ENCODE measurements at places on chromosomes 13 and 19.

- DNase-seq, result no peak
Measured at GRCh38 chr19:872266-872951, 12.9 kb downstream of the CFD start.

- DNase-seq, result no peak
Measured at GRCh38 chr13:27922883-27923612, 3.2 kb downstream of the PDX1 start.

GRCh38 chr19:47506459-47506858, 8.4 kb downstream of the NAPA start:
- no peak for DNase-seq

- DNase-seq, result no peak
Measured at GRCh38 chr19:54271106-54271505, 9.8 kb downstream of the LILRB2 start.

GRCh38 chr19:2113439-2114211, 16.9 kb downstream of the IZUMO4 start:
- no peak for DNase-seq

DNA sequence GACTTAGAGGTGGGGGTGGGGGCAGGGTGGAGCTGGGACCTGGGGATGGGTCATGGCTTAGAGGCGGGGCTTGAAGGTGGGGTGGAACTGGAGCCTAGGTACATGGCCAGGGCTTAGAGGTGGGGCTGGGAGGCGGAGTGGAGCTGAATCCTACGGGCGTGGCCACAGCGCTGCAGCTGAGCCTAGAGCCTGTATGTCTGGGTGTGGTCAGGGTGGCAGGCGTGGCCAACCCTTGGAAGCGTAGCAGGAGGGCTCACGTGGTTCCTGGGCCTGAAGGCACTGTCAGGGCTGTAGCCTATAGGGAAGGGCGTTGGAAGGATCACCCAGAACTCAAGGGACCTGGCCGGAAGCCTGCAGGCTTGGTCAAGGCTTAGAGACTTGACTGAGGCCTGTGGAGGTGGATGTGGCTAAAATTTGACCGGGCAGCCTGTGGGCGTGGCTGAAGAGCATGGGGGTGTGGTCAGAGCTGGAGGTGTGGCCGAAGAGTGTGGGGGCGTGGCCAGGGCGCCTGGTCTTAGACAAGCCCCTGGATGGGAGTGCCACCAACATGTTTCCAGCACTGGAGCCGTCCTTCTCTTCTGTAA, 24.3 kb downstream of the COLGALT1 start:
- no peak for DNase-seq

GRCh38 chr13:108086678-108087077, 128.7 kb downstream of the LIG4 start:
- DNase-seq, result no peak

Measured in BJ (cell line).